ENCODE measurements at places on chromosomes 2 and 18. TPM values are rescaled to one million over a fixed set of nuclear protein-coding genes. Genes with fewer than 3 reads are reported as not detected.

The DAW1 gene
- total RNA-seq = not detected

The ASB18 gene
- not detected for total RNA-seq

The SP140 gene
- total RNA-seq = 316 TPM

The VPS54 gene
- 15.9 TPM for total RNA-seq

The COL5A2 gene
- total RNA-seq = 0.23 TPM

The TFPI gene
- total RNA-seq = 0.50 TPM

The TRAPPC8 gene
- 46.4 TPM for total RNA-seq

The EVA1A gene
- total RNA-seq = not detected

The DPYSL5 gene
- not detected for total RNA-seq

The SERPINB13 gene
- total RNA-seq = not detected

The TANC1 gene
- total RNA-seq = 0.34 TPM

The ITGB1BP1 gene
- total RNA-seq = 118 TPM

The MOGAT1 gene
- 0.18 TPM for total RNA-seq

The MGAT4A gene
- total RNA-seq = 44.6 TPM
